ENCODE measurements at places on chromosomes 6 and 20. TPM values are rescaled to one million over a fixed set of nuclear protein-coding genes. Genes with fewer than 3 reads are reported as not detected.

The HUS1B gene
- total RNA-seq = 1.4 TPM

The RIPOR2 gene
- 33.4 TPM for total RNA-seq

The RPS6KA2 gene
- total RNA-seq = 32.3 TPM

The KCNK17 gene
- 0.69 TPM for total RNA-seq

The ERVFRD-1 gene
- total RNA-seq = not detected

The ME1 gene
- total RNA-seq = 12.9 TPM

The ZSCAN31 gene
- 10.8 TPM for total RNA-seq

The AIG1 gene
- total RNA-seq = 48.4 TPM

The SLC22A23 gene
- 29.8 TPM for total RNA-seq

The PSORS1C1 gene
- total RNA-seq = not detected

Data from diencephalon (tissue), 1 donor.